Hepatocyte (in vitro differentiated cells): ENCODE measurements at places on chromosomes 12 and 14. TPM values are rescaled to one million over a fixed set of nuclear protein-coding genes. Genes with fewer than 3 reads are reported as not detected.

DNA sequence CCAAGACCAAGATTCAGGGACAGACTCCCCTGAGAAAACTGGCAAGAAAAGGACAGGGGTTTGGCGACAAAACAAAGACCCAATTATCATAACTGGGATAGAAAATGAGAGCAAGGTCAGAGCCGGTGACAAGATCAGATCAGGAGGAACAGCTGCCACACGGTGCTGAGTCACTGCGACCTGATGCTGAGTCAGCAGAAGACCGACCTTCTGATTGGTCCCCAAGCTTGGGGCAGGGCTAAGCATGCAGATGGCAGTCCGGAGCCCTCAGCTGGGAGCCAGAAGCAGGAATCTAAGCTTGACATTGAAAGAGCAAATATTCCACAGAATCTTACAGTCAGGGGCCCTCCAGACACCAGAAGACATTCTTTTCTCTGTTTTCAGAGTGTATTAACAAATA is 19.1 kb upstream of the ARMH4 start:
- peak; percentile 88 for DNase-seq

DNA sequence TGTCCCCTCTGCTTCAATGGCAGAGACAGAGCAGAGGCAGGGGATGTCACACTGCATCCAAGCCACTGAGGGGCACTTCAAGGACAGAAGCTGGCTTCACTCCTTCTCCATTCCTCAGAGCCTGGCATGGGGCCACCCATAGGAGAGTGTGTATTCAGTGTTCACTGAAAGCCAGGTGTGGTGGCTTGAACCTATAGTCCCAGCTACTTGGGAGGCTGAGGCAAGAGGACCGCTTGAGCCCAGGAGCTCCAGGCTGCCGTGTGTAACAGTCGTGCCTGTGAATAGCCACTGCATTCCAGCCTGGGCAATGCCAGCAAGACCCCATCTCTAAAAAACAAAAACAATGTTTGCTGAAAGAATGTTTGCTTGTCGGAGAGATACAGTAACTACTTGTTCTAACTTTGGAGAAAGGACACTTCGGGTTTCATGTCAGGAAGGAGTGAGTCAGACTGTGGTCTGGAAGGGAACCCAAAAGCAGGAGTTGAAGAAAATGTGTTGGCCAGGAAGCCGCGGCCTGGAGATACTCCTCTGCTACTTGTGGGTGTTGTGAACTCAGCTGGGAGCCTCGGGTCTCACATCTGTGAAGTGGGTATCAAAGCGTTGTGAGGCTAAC is 43.4 kb downstream of the ELK3 start:
- no peak for DNase-seq

KCNH3 gene
- total RNA-seq = 0.30 and 1.0 TPM in 2 replicates

DNA sequence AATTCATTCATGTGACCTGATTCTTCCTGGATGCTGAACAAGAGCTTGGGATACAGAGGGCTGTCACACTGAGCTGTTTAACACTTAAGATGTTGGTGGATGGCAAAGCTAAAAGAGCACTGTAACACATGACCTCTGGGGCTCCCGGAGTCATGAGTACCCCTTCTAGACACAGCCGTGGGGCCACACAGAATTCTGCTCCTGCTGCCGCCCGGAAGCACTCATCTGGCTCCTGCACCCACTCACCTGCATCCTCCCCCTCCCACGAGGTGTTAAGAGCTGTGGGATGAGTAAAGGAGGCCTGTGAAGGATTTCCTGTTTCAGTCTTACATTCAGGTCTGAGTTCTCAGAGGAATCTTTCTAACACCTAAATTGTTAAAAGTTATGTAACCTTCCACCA is 78.0 kb upstream of the SSTR1 start:
- DNase-seq = no peak

DNA sequence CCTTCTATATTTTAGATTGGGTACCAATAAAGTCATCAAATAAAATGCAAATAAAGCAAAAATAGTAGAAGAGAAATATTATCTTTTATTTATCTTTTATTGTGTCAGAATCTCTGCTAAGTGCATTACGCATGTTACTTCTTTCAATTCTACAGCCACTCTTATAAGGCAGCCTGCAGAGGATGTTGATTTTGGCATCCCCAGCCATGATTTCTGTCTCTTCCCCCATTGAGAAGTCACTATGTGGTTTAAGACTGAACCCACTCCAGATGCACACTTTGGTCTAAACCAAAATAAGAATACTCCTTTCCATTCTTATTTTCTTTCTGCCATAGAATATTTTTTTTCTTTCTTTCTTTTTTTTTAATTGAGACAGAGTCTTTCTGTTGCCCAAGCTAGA is 56.0 kb upstream of the ACSS3 start:
- DNase-seq = no peak

- DNase-seq = no peak
Measured at GRCh38 chr12:93043192-93043876, 114.2 kb upstream of the EEA1 start.

GAS2L3 gene
- 14.9 and 22.5 TPM in 2 replicates for total RNA-seq

ANKRD33 gene
- total RNA-seq = not detected in 2 replicates

SAMD15 gene
- total RNA-seq = 0.90 and 1.2 TPM in 2 replicates

PIP4K2C gene
- 30.0 and 41.6 TPM in 2 replicates for total RNA-seq

DNA sequence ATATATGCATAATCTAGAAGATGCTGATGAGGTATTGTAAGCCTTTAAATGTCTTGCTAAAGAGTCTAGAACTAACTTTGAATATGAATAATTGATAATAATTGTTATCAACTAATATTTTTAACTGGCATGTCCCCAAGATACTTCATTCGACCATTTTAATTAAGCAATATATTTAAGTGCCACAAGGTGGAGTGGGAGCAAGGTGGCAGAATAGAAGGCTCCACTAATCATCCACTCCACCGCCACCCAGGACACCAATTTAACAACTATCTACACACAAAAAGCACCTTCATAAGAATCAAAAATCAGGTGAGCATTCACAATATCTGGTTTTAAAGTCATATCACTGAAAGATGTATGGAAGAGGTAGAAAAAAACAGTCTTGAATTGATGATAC is 409.6 kb downstream of the SEC23A start:
- no peak for DNase-seq

RNU4-1 gene
- total RNA-seq = under 0.01 TPM in 2 replicates

DNA sequence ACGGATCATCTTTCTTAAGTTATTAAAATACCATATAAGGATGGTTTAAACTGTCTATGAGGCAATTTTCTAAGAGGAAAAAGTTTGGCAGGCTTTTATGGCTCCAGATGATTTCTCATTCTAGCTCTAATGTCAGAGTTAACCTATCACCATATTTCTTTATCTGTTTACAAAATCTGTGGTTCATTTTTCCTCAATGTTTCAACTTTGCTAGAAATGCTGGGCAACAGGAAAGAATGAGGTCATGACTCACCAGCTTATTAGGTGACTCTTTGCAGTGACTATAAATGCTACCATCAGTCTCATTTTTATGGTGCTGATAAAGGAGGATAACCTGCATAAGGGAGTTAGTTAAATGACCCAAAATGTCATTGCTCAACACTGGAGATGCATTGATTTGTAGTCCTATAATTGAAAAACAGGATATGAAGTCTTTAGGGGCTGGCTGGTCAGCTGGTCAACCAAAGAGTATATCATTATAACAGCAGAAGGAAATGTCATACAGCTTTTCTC is 45.3 kb upstream of the RAP1B start:
- peak; percentile 44 for DNase-seq

DNA sequence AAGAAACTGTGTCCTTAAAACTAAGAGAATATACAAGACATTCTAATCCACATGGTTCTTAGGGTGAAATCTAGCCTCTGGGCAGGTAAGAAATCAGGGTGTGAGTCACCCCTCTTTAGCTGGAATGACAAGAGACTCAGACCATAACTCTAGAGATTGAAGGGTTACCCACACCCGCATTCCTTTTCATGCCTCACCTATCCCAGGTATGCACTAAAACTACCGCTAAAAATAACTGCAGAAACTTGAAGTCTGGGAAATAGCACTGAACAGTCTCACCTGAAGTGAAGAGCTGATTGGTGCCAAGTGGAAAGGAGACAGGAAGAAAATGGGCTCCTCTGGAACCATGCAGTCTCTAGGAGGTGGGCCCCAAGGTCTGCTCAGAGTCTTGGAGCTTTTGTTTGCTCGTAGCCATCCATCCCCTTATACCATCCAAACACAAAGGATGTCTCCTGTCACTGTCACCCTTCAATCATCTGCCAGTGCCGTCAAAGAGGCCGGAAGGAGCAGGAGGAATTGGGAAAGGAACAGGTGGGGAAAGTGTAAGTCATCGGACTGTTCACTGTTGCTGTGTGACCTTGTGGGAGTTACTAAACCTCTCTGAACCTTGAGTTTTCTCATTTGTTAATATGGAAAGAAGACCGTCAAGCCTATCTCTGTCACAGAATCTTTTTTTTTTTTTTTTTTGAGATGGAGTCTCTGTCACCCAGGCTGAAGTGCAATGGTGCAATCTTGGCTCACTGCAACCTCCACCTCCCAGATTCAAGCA is 22.4 kb downstream of the DDX47 start:
- peak; percentile 73 for DNase-seq

LIMA1 gene
- total RNA-seq = 84.4 and 93.3 TPM in 2 replicates

DNA sequence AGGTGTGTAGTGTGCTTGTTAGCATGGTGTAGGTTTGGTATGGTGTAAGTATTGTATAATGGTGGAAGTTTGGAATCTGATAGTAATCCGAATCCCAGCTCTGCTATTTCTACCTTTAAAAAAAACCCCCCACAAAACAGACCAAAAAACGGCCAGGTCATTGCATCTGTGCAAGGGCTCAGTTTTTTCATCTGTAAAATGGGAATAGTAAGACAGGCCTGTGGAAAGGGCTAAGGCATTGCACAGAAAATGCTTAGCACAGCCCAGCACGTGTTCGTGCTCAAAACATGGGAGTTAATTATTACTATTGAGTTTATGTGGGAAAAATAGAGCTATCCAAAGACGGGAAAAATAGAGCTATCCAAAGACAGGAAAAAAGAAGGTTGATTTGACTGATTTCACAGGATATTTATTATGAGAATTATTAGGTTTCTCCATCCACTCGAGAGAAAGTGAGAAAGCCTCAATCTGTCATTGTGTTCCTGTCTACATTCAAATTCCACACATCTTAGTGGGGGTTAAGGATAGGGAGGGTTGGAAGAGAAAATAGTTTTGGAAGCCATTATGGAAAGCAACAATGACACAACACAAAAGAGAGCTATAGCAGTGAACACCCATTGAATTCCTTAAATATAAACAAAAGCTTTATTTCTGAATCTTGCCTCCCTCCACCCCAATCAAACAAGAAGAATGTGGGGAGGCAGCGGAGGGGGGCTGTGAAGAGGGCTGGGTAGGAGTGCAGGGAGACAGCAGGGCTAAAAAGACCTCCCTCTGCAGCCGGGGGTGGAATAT is 126.8 kb upstream of the MAX start:
- no peak for DNase-seq

GRCh38 chr12:108295641-108296040 is 43.5 kb downstream of the CMKLR1 start:
- no peak for DNase-seq

DNA sequence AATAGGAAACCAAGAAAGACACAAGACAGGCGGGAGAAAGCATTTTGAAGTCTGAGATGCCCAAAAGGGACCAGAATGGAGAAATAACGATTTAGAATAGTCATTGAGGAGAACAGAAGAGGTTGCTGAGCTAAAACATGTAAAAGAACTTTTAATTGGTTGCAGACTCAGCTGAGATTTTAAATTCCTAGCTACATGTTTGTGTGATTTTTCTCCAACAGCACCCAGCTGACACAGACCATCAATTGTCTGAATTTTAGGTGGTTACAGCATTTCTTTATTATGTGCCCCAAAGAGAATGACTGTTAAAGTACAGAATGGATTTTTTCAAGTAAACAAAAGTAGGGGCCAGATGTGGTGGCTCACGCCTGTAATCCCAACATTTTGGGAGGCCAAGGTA is 50.3 kb downstream of the BAZ1A start:
- DNase-seq = no peak
